ENCODE measurements at places on chromosomes 7 and 10.

DNA sequence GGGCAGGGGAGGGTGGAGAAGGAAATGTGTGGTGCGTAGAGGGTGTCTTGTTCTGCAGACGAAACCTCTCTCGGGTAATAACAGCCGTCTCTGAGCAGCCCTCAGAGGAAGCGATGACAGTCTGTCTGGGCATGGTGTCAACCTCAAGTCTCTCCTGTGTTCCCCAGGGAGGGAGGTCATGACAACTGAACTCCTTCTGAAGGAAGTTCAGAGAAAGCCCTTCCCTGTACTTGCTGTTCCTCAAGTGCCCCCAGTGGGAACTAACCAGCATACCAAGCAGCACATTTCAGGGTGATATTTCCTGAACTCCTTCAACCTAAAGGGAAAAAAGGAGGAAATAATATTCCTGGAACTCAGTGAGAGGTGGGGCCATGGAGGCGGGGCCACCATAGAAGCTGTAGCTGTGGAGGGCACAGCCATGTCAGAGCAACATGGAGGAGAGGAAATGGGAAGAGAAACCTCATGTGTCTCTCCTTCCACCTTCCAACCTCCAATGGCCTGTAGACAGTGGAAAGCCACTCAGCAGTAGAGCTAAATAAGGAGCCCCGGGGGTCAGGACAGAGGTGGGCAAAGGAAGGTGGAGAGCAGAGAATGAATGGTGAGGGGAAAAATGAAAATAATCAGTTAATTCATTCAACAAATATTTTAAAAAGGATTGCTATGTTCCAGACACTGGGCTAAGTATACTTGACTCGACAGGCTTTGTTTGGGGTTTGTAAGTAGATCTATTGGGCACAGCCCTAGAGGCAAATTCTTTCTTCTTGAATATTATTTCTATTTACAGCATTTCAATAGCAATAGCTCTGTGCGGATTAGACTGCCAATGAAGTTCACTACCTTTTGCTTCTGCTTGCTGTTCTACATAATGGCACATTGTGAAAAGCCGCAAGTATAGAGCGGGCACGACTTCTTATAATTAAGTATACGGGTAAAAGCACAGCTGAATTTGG, 61.0 kb upstream of the AOAH start:
- no peak for DNase-seq

GRCh38 chr7:128084896-128085608, 53.8 kb upstream of the LRRC4 start:
- no peak for DNase-seq

DNA sequence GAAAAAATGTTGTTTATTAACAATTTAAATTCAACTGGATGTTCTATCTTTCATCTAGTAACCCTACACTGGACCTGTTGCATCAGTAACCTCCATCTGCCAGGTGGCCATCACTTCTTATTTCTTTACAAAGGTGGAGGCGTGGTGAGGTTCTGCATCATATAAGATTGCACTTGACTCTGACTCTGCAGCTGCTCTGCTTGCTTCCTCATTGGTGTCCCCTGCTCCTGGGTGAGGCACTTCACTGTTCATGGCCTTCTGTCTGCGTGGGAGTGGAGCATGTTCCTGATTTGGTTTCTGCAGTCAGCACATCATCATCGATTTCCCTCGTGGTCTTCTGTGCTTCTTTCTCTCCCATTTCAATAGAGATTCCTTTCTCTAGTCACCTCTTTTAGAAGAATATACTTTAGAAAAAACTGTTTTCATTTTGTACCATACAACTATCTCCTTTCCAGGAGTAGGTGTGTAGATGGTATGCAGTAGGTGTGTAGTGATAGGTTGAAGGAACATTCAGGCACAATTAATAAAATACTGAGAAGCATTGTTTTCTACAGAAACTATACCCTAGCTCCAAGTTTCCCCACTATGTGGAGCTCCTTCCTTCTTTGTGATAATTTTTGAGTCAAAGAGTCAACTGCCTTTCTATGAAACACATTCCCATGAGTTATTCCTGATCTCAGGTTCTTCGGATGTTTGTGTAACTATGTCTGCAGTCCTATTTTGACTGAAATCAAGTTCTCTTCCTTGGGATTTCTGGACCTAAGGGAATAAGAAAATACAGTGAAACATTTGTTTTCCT, 231.7 kb upstream of the CNTNAP2 start:
- no peak for DNase-seq

DNA sequence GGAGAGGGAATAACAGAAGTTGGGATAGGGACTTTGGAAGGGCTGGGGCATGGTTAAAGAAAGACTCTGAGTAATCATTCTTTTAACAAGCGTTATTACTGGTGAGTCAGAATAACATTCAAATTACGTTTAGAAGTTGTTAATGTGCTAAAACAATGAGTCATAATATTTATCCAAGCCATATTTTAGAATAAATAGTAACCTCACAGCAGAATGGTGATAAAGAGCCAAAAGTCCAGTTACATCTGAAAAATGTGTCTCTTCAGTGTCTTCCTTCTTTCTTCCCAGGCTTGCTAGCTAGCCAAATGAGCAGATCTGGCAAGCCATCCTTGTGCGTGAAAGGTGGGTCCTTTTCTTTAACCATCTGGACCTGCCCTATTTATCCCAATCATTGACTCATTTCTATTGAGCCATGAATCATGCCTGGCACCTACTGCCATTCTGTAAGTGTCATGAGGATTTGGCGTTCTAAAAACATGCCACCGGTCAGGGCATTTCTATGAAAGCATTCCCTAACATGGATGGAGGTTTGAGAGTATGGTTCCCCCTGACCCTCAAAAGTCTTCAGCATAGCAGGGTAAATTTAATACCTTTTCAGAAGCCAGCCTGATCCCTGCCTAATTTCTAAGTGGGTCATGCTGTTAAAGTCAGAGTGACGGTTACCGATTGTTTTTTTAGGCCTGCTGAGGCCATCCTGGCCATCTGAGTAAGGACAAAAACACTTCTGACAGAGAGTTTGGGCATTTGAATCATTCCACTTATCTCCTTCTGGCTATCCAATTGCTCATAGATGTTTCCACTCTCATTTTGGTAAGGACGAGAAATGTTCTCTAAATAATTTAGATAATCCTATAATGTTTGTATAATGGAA, 26.9 kb downstream of the MYPN start:
- DNase-seq: no peak

GRCh38 chr10:12177642-12178041, 18.0 kb downstream of the NUDT5 start:
- no peak for DNase-seq

DNA sequence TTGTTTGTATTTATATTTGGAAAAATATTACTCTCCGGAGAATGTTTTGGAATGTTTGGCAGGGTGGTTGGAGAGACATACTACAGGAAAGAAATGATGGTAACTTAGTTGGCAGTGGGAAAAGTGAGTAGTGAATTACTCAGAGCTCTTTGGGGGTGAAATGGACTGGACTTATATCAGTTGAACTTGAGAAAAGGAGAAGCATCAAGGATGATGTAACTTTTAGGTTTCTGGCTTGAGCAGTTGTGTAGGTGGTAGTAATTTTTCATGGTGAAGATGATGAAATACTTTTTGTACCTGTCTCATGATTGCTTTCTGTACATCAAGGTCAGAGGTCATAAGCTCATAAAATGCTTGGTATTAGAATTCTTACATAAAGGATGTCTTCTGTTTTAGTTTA, 617.2 kb downstream of the AUTS2 start:
- no peak for DNase-seq

DNA sequence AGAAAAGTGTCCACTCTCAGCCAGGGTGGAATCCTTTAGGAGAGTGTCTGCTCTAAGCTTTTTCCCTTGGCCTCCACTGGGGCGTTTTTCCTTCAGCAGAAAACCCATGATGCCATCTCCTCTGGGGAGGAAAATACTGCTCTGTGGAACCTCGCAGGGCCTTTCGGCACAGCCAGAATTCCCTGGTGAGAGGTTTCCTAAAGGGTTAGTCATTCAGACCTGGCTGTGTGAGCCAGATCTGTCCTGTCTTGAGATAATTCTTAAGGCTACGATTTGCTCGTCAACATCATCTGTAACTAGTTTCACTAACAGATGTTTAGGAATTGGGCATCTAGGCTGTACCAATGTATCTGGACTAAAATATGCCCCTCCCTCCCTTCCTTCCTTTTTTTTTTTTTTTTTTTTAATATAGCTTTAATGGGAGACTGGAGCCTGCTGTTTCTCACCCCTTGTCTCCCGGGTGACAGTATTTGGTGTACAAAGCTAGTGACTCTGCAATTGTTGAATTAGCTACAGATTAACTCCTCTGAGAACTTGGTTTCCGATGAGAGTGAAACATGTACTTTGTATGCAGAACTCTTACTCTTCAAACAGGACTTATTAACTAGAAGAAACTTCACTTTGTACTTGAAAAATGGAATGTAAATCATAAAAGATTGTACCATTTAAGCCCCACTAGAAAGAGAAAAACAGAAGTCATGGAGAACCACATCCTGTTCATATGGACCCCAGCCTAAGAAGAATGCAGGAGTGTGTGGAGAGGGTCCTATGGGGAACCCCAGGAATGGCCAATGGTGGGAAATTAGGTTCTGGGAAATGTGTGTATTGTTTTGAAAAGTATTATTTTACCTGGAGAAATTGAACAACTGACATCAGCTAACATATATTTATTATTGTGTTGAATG, 230.9 kb downstream of the CAMK1D start:
- DNase-seq: no peak

DNA sequence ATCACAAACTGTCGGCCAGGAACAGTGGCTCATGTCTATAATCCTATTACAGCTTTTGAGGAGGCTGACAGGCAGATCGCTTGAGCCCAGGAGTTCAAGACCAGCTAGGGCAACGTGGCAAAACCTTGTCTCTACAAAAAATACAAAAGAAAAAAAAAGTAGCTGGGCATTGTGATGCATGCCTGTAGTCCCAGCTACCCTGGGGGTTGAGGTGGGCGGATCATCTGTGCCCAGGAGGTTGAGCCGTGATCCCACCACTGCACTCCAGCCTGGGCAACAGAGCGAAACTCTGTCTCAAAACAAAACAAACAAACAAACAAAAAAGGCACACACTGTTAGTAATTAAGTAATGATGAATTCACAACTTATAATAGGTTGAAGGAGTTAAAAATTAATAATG, 441.5 kb upstream of the PCDH15 start:
- DNase-seq: no peak

GRCh38 chr10:101693978-101694673, 844 bp downstream of the FBXW4 start:
- no peak for DNase-seq

DNA sequence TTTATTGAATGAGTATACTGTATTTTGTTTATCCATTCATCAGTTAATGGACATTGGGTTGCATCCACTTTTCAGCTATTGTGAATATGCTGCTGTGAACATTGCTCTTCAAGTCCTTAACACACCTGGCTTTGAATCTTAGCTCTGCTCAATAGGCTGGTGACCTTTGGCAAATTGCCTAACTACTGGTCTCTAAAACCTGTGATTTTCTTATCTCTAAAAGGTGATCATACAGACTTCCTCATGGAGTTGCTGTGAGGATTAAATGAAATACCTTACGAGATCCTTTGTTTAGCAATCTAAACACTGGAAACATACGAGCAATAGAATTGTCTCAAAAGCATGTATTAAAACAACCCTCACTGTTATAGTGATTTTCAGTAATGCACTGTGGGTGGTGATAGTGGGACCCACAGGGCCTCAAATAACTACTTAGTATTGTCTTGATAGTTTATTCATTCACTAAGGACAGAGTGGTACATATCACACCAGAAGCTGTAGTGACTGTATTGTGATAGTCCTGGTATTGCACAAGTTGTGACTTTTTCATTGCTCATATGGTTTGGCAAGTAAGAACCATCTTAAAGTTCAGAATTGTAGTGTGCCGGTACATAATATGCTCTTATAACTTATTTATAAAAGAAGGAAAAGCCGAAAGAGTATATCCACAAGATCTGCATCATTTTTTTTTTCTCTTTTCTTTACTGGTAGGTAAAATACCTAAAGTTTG, 257.6 kb downstream of the EXOC4 start:
- DNase-seq: no peak

DNA sequence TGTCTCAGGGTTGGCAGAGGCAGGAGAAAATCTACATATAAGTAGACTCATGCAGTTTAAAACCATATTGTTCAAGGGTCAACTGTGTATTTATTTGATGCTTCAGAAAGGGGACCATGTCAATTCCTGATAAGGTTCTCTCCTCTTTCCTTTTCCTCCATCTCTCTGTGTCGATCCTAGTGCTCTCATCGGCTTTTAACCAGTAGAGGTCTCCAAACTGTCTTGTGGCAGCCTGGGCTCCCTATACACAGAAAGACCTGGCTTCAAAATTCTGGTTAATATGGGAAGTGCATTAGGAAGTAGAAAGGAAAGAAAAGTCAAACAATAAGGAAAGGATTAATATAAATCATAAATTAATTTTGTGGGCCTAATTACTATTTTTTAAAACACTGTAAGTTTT, 304.4 kb upstream of the C7orf33 start:
- no peak for DNase-seq

GRCh38 chr10:404346-404745, 269.1 kb downstream of the ZMYND11 start:
- DNase-seq: no peak

- no peak for DNase-seq
Measured at GRCh38 chr10:75014516-75015230, 96.8 kb upstream of the SAMD8 start.

DNA sequence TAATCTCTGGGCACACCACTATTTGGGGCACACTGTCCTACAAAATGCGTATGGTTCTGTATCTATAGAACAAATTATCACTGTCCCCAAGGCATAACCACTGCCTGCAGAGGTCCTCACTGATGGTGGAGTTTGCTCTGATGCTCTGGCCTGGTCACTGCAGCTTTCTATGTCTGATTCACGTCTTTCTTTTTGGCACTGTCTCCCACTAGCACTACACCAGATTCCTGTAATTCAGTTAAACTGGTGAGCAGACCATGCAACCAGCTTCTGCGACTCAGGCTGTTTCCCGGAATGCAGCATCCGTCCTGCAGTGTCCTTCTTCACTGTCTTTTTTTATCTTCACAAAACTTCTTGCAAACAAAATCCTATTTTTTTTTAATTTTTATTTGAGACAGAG, 112.8 kb downstream of the KLF6 start:
- no peak for DNase-seq

DNA sequence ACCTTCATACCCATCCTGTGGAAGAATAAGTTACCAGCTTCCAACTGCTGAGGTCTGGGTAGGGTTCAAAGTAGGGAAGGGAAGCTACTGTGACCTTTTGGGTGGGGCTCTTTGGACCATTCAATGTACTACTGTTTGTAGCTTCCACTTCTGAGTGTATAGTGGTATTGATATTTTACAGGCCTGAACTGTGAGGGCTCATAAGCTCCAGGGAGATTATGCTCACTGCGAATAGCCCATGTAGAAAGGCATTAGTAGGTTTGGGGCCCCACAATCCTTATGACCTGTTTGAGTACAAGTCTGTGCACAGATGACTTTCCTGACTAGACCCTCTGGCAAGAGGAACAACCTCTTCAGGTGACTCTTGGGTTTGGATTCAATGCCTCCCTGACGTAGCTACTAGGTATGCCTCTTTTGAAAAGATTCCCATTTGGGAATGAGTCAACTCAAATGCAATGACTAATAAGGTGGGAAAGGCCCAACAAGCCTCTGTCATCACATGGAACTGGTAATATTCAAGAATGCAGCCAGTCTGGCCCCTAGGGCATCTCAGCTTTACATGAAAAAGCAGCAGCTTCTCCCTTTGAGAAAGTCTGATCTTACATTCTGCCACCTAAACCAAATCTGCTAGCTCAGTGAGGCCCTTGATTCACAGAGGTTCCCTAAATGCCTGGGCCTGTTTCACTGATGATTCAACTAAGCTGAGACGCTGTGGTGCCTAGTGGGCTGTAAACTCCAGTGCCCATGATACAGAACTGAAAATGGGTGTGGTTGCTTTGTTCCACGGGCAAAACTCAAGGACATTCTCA, 79.8 kb downstream of the ABI1 start:
- no peak for DNase-seq

GRCh38 chr10:68800211-68800610, 27.1 kb upstream of the STOX1 start:
- DNase-seq: no peak
